ELR (cell line): ENCODE measurements at places on chromosomes 1 and 21.
A peak's percentile ranks its signal among the peaks of the same experiment; 100 is the strongest.

GRCh38 chr1:7224081-7224534, 438.9 kb downstream of the CAMTA1 start:
- no peak for DNase-seq

DNA sequence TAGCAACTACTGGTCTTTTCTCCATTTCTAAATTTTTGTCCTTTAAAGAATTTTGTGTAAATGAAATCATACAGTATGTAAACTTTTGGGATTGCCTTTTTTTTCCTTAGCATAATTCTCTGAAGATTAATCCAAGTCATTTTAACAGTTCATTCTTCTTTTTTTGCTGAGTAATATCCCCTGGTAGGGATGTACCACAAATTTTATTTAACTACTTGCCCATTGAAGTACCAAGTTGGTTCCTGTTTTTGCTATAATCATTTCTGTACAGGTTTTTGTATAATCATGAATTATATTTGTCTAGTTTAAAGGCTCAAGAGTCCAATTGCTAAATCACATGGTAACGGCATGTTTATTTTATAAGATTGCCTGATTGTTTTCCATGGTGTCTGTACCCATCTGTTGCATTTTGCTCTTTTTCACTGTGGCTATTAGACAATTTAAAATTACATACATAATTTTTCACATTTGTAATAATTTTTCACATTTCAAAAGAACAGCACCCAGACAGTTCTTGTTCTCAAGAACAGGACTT, 891.1 kb downstream of the USP25 start:
- no peak for DNase-seq

- no peak for DNase-seq
Measured at GRCh38 chr1:12127206-12127810, 39.5 kb upstream of the TNFRSF1B start.

DNA sequence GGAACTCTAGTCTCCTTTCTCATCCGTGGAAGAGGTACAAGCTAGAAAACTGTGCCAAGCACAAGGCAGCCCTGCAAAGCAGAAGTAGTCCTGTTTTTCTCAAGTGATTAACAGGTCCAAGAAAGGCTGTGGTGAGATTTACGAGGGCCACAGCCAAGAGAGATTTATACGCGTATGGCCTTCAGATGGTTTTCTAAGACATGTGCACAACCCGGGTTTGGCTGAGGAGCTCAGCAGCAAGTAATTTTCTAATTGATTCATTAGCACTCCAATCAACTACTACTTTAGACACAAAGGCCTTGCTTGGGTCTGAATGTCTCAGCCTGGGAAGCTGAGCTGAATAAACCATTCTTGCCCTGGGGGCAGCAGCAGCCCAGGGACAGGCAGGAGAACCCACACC, 55.8 kb downstream of the SSBP3 start:
- DNase-seq, result no peak

GRCh38 chr1:36134505-36135329, 9.7 kb upstream of the COL8A2 start:
- peak; percentile 75 for DNase-seq

DNA sequence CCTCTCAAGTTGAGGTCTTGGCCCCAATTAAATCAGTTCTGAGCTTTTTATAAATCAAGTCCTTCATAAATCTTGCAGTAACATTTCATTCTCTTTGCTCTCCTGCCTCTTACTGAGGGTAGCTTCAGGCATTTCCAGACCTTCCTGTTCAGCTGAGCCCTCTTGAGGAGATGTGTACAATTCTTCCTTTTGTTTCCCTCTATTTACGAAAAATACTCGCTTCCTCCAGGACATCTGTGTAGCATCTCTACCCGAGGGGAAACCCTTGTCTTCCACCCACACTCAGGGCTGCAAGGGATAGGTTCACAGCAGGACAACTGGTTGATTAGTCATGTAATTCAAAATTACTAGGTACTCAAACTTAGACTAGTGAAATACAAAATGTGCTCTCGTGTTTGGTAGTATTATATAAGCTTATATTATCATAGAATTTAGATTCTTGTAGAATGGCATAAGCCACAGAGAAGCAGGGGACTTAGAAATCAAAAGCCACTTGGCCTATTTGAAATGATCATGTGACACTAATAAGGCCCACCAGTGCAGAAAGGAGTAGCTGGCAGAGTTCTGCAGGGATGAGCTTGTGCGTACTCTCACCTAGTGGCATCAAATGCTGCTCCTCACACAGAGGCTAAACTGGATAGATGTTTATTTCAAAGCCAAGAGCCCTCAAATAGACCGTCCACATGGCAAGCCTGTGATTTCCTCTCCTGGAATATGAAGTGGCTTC, 126.7 kb downstream of the GDAP2 start:
- DNase-seq, result no peak

GRCh38 chr21:45838634-45839033, 142.9 kb upstream of the COL6A1 start:
- no peak for DNase-seq

DNA sequence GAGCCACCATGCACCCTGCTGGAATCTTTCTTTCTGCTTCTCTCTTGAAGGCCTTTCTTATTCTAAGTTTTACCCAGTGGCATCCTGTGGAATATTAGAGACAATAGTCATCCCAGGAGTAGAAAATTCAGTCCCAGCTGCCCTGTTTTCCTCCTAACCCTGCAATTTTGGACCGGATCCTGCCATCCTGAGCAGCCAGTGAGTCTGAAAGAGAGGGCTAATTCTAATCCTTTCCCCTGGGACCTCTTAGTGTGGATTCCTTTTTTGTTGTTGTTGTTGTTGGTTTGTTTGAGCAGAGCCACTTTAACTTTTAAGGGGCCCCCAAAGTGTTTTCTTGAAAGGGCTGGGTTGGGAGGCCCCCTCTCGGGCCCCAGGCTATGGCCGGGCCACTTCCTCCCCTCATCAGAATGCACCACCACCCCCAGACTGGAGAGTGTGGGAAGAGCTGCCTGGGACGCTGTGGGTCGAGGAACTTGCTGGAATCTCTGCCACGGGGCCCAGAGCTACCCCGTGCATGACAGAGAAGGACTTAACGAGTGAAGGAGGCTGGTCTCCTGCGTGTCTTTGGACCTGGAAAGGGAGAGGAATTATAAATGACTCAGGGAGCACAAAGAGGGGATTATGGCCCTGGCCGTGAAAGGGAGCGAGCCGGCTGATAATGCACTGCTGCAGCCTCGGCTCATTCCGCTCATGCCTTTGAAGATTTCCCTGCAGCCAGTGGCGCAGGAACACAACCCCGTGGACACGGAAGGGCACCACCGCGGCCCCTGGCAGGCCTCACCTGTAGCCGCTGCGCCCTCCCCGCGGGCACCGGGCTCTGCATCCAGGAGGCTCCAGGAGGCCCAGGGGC, 81.0 kb upstream of the AKT3 start:
- no peak for DNase-seq

DNA sequence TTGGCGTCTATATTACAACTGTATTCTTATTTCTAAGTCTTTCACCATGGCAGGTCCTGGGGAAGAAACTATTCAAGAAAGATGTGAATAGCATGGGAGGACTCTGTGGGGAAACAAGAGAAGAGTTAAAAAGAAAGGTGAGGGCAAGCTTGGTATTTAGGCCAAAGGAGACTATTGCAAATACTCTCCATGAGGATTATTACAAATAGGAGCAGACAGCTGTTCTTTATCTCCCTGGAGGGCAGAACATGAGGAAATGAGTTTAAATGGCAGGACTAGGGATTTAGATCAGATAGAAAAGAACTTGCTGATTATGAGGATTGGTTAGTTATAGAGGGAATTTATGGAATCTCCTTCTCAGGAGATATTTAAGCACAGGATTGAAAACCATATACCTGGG, 186.8 kb downstream of the CDC7 start:
- no peak for DNase-seq

DNA sequence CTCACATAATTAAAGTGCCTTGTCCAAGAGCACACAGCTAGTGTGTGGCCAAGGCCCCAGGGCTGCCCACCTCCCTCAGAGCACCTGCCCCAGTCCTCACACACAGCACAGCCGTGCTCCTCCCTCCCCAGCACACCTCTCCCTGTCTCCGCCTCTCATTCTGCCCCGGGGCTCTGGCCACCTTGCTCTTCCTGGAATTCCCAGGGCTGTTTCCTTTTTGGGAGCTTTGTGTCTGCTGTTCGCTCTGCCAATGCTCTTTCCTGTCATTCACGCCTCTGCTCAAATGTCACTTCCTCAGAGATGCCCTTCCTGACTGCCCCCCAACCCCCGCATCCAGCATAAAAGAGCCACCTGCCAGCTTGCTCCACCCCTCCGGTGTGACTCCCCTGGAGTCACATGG, 13.3 kb downstream of the SLC6A17 start:
- no peak for DNase-seq

DNA sequence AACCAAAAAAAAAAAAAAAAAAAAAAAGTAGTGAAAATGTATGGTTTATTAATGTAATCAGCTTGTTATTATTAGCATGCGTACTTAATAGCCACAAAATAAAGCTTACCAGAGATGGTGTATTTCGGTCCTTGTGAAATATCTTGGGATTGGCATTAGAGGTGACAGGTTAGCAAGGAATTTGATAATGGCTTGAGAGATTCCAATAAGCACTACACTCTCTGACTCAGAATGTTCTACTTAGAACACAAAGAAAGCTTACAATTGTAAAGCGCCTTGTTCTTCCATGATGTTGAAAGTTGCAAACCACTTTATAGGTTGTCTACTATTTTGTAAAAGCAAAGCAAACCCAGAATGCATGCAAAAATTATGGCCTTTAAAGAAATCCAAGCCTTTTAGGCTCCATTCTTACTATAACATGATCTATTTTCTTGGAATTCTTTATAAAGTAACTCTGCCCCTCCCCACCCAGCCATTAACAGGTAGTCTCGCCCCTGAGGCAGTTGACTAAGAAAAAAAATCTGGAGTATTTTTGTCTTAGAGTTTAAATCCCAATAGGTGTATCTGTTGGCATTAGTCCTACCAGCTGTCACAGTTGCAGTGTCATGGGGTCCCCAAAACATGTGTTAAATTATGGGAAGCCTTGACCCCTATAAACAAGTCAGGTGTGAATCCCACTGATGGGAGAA, 129.2 kb downstream of the DHRS3 start:
- peak; percentile 47 for DNase-seq

GRCh38 chr1:2466270-2466665, 9.8 kb upstream of the PLCH2 start:
- no peak for DNase-seq

- DNase-seq, result no peak
Measured at GRCh38 chr1:39617488-39618049, 21.9 kb downstream of the HEYL start.

GRCh38 chr1:206883876-206884275, 13.4 kb upstream of the IL24 start:
- no peak for DNase-seq

DNA sequence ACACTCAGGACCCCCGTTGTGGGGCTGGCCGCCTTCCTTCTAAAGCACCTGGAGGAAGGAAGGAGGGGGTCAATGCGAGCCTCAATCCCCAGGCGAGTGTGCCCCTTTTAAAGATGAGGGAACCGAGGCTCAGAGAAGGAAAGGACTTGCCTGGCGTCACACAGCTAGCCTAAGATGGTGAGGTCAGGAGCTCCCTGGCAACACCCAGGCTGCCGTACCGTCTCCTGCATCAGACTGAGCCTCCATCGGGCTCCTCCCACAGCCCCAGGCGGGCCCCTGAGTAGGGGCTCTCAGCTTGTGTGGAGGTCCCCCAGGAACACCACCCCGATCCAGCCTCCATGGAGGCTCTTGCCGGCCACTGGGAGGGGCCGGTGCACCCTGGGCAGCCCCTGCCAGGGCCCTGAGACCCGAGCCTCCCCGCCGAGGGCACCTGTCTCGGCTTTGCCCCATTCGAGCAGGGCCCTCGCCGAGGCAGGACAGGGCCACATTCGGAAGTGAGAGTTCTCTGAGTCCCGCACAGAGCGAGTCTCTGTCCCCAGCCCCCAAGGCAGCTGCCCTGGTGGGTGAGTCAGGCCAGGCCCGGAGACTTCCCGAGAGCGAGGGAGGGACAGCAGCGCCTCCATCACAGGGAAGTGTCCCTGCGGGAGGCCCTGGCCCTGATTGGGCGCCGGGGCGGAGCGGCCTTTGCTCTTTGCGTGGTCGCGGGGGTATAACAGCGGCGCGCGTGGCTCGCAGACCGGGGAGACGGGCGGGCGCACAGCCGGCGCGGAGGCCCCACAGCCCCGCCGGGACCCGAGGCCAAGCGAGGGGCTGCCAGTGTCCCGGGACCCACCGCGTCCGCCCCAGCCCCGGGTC, at the start of gene AIRE:
Gene AIRE, plus strand, starts transcription at position 739 of the 855 bp plus-strand sequence. CDS start 131 bp downstream, outside the sequence.
- peak; percentile 54 for DNase-seq

GRCh38 chr21:36195613-36196012, 39.0 kb downstream of the DOP1B start:
- no peak for DNase-seq

DNA sequence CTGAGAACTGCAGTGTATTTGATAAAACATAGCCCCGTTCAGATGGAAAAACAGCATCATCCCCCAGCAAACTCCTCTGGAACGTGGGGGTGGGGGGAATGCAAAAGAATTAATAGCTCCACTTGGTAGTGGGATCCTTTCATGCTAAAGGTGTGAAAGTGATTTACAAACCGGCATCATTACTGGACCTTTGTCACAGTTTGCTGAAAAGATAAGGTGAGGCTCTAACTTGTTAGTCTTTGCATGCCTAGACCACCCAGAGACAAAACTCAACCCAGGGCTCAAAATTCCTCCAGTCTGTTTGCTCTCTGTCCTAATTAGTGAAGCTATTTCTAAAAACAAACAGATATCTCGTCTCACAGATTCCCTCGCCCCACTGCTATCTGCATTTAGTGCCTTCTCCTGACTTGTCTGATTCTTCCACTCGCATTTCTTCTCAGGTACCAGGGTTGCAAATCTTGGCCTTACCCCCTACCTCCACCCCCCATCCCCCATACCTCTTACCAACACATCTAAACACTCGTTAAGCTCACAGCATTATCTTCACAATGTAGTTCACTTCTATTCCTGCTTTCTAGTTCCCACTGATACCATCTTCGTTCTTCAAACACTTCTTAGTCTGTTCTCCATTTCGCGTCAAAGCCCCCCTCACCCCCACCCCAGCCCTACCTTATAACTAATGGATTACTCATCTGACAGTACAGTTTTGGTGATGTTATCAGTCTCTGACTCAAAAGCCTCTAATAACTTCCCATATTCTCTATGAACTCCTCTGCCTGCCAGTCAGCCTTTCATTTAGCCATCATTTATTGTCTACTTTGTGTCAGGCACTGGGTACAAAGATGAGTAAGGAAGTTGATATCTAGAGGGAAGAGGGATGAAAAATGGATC, 11.8 kb downstream of the IER5 start:
- DNase-seq, result peak; percentile 80

DNA sequence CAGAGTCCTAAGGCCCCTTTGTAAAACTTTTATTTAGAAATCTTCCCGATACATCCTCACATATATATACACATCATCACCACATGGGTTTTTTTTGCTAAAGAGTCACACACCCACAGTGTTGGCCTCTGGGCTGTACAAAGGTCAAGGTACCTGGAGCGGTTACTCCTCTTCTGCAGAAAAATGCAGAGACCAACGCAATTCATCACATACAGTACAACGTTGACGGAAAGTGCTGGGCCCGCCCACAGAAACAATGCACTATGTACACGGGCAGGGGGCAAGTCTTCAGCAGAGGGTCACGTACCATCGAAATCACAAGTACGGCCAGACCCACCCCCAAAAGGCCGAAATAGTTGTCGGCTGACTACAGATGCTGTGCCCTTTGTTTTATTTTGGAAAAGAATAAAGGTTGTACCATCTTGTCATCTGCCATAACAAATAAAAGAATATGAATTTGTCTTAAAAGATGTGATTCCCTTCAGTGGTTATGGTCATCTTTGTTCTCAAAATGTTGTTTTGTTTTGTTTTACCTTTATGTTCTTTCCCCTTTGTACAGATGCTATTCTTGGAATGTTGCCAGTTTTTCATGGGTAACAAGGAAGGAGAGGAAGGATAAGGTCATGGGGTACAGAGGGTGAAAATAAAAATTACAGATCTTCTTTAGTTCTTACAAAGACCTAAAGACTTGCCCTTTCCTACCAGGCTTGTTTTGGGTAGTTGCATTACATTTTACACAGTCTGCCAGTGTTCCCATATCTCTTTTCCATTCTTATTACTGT, 15.6 kb downstream of the TAL1 start:
- no peak for DNase-seq
